CD4-positive, alpha-beta T cell treated with Interleukin-6 at 100 ng/mL for 8 hours (primary cell): ENCODE measurements at places on chromosomes 4 and X.

GRCh38 chr4:8198206-8198905 lies 734 bp upstream of the SH3TC1 start:
- DNase-seq, result no peak

- no peak for DNase-seq
Measured at GRCh38 chrX:69282893-69283690, 117.8 kb upstream of the PJA1 start.

DNA sequence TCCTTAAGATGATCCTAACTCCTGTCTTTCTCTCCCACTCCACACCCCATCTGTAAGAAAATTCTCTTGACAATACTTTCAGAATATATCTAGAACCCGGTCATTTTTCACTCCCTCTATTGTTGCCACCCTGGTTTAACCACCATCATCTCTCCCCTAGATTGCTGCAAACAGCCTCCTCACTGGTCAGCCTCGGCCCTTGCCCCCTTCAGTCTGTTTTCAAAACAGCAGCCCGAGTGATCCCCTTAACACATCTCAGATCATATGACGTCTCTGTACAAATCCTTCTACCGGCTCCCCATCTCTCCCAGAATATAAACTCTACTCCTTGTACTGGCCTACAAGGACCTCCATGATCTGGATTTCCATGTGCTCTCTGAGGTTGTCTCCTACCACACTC lies 35.2 kb upstream of the F9 start:
- DNase-seq, result no peak

DNA sequence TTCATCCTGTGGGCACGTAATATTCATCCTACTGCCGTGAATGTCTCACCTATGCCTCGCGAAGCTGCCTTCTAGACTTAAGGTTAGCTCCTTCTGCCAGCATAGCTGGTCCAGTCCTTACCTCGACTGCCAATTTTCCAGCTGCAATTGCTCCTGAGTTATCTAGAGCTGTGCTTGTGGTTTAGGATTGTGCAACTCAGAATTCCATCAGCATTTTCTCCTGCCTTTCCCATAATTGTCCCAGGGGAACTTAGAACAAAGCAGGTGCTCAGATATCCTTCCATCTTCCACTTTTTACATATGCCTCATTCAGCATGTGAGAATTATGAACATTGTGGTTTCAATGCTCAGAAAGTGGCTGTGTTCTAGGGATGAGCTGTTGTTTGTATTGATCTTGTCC lies 131.4 kb upstream of the ADGRL3 start:
- no peak for DNase-seq

DNA sequence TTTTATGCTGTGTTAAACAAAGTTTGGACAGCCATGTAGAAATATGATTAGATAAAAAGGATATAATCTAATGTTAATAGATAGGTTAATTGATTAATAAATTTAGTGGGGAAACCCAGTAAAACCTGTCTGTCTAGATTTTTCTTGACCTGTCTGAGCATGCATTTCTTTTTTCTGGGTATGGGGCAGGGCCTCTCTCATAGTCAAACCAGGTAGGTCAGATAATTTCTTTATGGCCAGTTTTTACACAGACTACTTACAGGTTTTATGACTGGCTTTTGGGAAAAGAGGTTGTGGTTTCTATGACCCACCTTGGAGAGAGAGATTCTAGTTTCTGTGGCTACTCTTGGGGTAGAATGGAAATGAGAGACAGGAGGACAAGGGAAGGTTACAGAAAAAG lies 135.6 kb upstream of the EPHA5 start:
- DNase-seq, result no peak

DNA sequence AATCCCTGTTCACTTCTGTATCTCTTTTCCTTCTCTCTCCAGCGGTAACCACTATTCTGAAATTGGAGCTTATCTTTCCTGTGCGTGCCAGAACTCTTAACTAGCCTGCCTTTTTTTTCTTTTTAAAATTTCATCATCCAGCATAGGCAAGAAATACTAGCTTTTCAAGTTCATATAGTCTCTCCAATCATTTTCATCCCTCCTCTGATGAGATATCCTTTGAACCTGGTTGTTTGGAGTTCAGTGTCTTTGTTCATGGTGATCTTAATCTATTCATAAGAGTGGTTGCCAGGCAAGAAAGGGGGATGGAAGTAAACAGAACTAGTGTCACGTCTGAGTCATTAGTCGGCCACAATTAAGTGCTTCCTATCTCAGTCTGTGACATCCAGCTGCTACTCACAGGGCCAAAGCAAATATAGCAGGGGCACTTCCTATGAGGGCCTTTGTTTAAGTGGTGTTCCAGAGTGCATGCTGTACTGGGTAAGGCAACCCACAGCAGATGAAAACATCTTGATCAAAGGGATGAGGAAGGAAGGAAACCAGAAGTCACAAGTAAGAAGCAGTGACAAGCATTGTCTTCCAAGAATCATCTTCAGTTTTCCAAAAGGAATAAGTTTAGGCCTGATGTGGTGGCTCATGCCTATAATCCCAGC lies 56.4 kb upstream of the XIAP start:
- DNase-seq, result peak; percentile 18

- DNase-seq, result no peak
Measured at GRCh38 chrX:45715748-45716147, 515.1 kb upstream of the DIPK2B start.

GRCh38 chr4:48756689-48757220 lies 23.3 kb downstream of the FRYL start:
- no peak for DNase-seq

DNA sequence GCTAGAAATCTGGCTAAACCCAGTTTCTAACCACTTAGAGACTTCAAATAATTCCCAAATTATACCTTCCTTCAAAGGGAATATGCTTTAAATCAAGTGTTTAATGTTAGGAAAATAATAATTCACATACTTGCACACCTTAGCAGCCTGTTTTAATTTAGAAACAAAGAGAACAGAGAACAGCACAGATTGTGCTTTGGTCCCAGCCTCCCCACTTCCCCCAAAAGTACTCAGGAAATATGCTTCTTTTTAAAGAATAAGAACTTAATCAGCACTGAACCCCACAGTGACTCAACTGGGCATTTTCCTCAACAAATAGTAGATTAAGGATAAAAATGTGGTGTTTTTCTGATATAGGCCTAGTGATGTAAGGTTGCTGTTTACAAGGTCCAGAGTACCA lies 295.8 kb downstream of the GBA3 start:
- no peak for DNase-seq

- DNase-seq, result no peak
Measured at GRCh38 chr4:120672558-120673147, 249.9 kb downstream of the PRDM5 start.

- no peak for DNase-seq
Measured at GRCh38 chr4:69860052-69860451, at the start of gene SULT1E1. TSS of gene SULT1E1 (minus strand) at chr4:69860145. CDS start at chr4:69857644, 2,501 bp downstream.

DNA sequence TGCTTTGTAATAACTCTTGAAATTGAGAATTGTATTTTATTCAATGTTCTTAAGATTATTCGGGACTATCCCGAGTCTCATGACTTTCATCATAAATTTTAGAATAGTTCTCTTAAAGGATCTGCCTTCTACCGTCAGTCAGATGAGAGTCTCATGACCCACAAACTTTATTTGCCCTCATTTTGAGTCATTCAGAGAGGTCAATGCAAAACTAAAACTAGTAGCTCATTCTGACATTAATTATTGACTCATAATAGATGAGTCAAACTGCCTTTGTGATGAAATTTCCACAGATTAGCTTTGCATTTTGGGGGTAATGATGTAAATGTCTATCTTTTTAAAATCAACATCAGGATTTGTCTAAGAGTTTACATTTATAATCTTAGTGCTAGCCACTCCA lies 1527.3 kb downstream of the TECRL start:
- no peak for DNase-seq

DNA sequence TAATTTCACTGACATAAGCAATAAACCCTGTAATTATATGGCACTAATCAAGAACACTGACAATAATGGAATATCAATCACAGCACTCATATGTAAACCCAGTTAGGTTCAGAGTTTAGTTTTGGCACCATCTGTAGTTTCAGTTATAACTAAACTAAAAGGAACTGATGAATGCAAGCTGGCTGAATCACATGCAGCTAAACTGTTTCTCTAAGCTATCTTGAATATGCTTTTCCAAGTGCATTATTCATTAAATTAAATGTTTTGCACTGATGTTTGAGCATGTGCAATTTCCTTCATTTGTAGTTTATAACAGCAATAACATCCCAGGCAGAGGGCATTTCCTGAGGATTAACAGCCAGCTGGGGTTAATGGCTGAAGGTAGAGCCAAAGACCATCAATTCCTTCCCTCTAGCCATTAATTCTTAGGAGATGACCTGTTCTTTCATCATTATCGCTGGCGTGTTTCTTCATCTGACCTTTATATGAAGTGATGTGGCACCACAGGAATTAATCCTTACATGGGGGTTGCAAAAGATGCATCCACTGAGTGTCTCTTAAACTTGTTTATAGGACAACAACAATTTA lies 562.8 kb upstream of the IGFBP7 start:
- DNase-seq, result no peak

GRCh38 chrX:40095583-40096394 lies 2.0 kb downstream of the BCOR start:
- DNase-seq, result no peak

DNA sequence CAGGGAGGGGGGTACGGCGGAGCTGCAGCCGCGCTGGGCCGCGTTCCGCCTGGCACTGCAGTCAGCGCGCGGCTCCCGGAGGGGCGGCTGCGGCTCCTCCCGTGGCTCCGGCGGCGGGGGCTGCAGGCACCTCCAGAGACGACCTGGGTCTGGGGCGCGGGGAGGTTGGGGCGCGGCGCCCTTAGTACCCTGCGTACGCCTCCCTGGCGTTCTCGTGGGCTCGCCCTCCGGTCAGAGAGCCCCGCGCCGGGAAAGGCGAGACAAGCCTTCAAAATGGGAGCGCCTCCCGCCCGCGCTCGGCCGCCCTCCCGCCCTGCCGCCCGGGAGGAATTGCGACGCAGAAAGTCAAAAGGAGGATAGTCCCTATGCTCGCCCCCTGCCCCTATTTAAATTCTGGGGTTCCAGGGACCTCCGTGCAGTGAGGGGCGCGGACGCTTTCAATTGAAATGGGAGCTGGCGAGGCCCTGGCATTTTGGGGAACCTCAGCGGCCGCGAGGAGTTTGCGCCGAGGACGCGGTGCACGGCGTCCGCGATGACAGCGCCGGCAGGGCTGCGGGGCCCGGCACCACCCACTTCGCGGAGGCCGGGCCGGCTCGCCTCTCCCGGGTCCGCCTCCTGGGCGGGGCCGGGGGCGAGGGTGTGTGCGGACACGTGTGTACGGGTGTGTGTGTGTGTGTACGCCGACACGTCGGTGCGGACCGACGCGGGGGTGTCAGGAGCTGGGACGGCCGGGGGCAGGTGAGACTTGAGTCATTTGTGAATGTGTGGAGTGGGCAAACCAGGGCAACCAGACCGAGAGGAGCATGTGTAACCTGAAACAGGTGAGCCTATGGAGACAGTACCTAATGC lies 544 bp downstream of the HERC3 start:
- DNase-seq, result peak; percentile 79

DNA sequence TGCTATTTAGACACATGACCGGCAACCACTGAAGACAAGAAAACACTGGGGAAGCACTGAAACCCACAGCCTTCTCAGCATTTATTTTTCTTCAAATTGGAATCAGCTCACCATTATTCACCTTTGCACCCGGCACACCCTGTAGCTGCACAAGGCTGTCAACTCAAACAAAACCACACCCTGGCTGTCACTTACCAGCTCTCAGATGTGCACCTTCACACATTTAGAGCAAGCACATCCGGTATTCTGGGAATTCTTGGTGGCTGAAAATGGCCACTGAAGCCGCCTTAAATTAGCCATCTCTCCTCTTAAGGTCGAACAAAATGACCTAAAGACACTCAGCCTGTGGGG lies 5.9 kb downstream of the ZFYVE28 start:
- DNase-seq, result peak; percentile 79

GRCh38 chrX:123854329-123854728 lies 5.5 kb upstream of the XIAP start:
- no peak for DNase-seq

DNA sequence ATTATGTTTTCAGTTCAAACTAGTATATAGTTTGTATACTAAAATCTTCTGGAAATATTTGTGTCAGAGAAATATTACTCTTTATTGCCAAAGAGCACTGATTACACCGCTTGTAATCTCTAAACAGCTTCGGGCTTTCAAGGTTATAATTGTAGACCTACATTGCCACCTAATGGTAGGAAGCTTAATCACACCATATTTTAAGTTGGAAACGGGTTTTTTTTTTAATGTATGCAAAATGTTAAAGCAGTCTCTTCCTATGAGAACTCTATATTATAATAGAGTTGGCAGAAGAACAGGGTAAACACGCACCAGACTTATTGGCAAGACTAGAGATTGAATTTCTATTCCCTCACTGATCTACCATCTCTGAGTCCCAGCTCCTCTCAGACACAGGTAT lies 19.5 kb upstream of the NFXL1 start:
- DNase-seq, result peak; percentile 35

DNA sequence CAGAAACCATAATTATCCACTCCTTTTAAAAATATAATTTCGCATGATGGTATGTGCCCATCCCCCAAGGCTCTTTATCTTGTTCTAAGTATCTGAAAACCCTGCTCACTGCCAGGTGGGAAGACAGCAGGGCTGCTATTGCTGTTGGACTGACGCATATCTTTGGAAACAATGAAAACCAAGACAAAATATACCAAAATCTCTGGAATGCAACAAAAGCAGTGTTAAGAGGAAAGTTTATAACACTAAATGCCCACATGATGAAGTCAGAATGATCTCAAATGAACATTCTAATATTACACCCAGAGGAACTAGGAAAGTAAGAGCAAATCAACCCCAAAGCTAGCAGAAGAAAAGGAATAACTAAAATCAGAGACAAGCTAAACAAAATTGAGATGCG lies 162.0 kb downstream of the FAM47B start:
- DNase-seq, result no peak

DNA sequence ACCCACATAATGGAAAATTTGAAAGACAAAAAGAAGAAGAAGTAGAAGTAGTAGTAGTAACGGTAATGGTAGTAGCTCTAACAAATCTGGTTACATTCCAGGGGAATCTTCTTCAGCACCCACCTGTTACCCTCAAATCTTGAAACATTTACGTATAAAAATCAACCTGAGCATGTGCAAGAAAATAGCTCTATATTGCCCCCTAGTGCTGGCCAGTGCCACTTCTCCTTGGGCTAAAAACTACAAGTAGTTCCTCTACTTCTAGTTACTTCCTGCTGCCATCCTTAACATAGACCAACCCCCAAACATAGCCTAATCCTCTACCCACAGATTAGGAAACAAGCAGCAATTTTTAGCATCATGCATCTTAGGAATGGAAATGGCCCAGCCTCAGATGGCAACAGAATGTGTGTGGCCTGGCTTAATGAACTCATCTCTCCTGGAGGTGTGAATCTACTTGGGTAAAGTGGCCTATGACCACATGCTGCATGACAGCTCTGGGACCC lies 3.1 kb downstream of the PDGFC start:
- no peak for DNase-seq
